ENCODE measurements at places on chromosomes 1 and 21.

DNA sequence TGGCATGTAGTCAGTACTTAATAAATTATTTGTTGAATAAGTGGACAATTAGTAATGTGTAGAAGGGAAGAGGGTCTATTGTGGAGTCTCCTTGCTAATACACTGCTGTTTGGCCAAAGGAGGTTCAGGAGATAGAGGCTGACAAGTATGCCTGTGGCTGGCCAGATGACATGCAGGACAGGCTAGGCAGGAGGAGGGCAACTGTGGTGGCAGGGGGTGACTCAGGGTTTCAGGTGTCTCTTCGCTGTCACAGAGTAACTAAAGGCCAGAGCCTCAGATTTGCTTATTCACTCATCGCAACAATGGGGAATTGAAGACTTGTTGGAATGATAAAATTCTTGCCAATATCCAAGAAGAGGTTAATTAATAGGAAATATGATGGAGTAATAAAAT lies 33.1 kb downstream of the THRAP3 start:
- DNase-seq: no peak

- no peak for DNase-seq
Observed at GRCh38 chr1:222767152-222767571, 30.2 kb downstream of the FAM177B start.

- no peak for DNase-seq
Observed at GRCh38 chr1:26697978-26698849, 2.4 kb downstream of the ARID1A start.

GRCh38 chr1:197902454-197903195 lies at the start of gene C1orf53:
Gene C1orf53, plus strand, starts transcription at chr1:197902630. Its CDS starts 20 bp downstream, at chr1:197902650.
- peak; percentile 62 for DNase-seq

DNA sequence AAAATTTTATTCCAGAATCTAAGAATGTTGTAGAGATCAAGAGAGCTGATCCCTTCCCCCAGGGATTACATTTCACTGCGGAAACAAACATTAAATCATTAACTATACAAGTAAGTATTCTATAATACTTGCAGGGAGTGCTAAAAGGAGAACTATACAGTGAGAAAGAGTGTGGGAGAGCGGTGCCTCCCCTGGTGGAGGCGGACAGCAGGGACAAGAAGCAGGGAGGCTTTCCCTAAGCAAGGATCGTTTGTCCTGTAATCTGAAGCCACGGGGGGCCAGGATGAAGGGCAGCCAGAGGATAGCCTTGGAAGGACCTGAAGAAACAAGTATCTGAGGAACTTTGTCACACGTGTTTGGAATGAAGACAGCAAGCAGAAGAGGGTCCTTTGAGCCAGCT lies 40.1 kb downstream of the SLC9C2 start:
- DNase-seq: no peak

- DNase-seq: no peak
Observed at GRCh38 chr1:156623946-156624813, 5.0 kb downstream of the HAPLN2 start.

GRCh38 chr1:232306269-232306961 lies 323.5 kb downstream of the SIPA1L2 start:
- no peak for DNase-seq

GRCh38 chr1:169753549-169753948 lies 19.7 kb upstream of the SELE start:
- DNase-seq: no peak

DNA sequence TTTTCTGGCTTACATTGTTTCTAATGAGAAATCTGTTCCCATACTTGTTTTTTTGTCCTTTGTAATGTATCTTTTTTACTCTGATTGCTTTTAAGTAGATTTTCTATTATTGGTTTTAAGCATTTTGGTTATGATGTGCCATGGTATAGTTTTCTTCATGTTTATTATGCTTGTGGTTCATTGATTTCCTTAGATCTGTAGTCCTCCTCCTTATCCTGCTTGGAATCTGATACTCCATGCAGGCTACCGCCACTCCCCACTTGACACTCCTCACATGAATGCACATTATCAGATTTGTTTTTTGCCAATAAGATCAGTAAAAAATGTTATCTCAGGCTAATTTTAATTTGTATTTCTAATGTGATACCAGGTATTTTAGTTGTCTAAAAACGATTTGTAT lies 20.8 kb downstream of the UROD start:
- no peak for DNase-seq

GRCh38 chr1:150895618-150896017 lies 8.7 kb downstream of the CTXND2 start:
- DNase-seq: no peak

DNA sequence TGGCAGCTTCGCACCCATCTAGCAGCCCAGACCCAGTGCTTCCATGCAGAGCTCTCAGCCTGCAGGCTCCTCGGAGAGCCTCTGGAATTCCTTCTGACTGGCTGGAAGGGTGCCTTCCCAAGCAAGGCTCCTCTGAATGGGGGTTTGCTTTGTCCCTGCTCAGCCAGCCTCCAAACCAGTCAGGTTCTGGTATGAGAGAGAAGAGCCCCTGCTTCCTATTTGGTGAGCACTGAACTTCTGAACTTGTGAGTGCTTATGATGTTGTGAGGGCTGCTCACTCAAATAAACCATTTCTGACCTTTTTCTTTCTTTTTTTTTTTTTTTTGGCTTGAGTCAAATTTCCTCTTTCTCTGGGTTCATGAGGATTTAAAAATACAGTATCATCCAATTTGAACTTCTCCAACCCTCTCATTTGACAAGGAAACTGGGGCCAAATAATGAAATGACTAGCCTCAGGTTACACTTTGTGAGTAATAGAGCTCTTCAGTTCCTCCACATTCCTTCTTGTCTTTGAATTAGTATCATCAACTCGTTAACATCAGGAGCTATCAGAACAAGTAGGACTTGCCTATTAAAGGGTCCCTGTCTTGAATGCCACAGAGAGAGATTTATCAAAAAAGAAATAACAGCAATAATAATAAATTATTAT lies 39.6 kb downstream of the GFI1 start:
- no peak for DNase-seq

DNA sequence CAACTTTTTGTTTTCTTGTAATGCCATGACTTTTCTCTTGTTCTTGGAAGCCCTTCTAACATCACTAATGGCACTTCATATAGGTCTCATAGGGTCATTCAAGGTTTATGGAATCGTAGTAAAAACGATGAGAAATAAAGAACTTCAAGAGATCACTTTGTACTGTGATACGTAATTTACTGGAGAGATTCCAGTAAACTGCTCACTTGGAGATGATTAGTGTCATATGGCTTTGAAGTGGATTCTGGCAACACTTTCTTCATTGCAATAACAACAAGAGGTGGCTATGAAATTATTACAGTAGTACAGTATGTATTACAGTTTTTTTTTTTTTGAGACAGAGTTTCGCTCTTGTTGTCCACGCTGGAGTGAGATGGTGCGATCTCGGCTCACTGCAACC lies 103.4 kb downstream of the RUSC1 start:
- DNase-seq: no peak

DNA sequence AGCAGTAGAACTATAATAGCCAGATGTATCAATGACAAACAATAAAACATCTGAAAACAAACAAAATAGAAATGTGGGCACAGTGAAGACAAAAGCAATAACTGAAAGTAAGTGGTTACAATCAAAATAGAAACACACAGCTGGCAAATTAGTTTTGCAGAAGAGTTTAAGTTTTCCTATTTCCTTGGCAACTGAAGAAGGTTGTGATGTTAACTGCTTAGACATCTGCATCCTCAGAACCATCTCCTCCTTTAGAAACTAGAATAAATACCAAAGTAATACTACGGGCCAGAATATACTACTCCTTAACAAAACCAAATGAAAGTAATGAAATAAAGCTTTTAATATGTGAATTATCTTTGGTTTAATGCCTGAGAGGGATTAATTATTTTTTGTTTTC lies 605.5 kb downstream of the LTN1 start:
- no peak for DNase-seq

DNA sequence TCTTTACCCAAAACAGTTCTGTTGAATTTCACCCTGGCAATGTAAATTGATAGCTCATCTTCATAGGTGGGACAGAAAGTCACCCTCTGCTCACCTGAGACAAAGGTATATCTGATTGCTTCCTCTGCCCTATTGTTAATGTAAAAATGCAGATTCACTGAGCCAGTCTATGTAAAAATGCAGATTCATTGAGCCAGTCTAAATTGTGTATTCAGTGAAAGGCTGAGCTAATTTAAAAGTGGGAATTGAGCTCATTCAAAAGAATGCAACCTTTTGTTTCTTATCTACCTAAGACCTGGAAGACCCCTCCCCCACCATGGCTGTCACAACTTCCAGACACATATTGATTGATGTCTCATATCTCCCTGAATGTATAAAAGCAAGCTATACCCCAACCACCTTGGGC lies 4.8 kb upstream of the MYSM1 start:
- no peak for DNase-seq

GRCh38 chr21:42793774-42794173 lies 85.6 kb downstream of the WDR4 start:
- no peak for DNase-seq

DNA sequence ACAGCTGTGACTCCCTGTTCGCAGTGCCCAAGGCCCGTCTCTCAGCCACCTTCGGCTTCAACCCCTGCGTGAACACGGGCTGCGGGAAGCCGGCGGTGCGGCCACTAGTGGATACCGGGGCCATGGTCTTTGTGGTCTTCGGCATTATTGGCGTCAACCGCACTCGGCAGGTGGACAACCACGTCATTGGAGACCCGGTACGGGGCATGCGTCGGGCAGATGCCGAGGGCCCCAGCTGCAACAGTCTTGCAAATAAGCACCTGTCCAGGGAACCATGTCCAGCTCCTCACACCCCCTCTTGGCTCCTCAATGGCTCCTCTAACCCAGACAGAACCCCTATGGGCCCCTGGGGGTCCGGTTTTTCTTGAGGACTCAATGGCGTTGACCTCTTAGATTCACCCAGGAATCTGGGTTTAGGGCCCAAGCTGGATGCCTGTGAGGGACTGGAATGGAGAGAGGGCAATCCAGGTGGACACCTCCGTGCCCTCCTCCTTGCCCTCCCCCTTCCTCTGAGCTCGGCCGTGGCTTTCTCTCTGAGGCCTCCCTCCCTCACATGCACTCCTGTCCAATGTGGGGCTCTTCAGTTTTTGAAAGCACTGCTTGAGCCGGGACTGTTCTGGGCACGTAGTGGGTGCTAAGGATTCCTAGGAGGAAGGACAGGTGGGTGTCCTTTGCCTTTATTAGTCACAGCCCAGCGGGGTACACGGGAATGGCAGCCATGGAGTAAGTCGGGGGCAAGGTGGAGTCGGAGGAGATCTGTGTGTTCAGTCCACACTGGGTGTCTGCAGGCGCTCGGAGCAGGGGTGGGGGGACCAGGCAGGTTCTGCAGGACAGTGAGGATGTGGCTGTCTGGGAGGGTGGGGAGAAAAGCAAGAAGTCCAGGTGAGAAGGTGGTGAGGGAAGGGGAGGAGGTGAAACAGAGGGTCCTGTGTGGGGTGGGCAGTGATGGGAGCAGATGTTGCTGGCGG lies 51.1 kb downstream of the DISP3 start:
- DNase-seq: no peak

DNA sequence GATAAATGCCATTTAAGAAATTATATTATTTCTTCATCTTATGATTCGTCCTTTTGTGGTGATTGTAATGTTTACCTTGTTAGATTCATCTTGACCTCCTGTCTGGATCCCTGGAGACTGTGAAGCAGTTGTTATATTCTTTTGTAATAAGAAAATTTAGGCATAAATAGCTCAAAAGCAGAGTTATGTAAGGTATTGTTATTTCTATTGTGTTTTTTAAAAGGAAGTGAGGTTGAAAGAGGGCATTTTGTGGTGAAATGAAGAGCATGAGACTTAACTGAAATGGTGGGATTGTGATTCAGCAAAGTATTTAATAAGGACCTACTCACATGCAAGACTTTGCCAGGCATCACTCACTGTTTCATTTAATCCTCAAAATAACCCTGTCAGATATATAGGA lies 104.0 kb downstream of the PDE4B start:
- DNase-seq: no peak

GRCh38 chr1:30316056-30316455 lies 407.3 kb downstream of the MATN1 start:
- no peak for DNase-seq

GRCh38 chr21:34266351-34266750 lies 97.5 kb upstream of the KCNE2 start:
- DNase-seq: no peak

DNA sequence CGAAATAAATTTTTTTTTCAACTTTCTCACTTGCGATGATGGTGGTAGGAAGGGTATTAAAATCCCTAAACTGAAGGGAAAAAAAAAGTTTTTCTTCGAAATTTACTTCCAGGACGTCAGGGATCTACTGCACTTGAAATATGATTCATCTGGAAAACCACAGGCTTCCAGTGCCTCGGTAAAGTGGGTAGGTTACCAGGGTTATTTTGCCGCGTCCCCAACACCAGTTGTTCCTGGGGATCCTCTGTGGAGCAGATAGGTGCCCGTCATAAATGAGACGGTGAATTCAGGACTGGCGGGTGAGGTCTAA lies 773 bp downstream of the RABIF start:
- no peak for DNase-seq

GRCh38 chr1:201895913-201896807 lies 7.5 kb downstream of the SHISA4 start:
- peak; percentile 52 for DNase-seq

DNA sequence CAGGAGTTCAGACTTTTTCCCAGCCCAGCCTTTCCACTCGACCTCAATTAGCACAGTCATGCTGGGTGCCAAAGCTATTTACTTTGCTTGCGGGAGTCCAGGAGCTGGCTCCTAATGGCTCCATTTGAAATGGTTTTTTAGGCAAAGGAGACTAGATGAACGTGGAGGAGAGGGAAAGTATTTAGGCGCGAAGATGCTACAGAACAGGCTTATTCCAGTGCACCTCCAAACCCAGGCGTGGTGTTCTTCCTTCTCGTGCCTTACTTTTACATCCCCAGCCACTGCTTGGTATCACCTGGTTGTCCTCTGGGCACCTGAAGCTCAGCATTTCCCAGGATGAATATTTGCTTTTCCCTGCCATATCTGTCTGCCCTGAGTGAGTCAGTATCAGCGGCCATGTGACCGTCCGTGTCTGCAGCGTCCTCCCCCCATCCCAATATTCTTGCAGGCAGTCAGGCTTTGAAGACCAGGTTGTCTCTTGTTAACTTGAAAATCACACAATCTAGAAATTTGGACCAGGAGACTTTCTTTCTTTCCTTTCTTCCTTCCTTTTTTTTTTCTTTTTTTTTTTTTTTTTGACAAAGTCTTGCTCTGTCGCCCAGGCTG lies 198.5 kb downstream of the DYRK1A start:
- no peak for DNase-seq

GRCh38 chr1:232378266-232379062 lies 251.5 kb downstream of the SIPA1L2 start:
- DNase-seq: no peak

GRCh38 chr21:33368124-33368523 lies 35.1 kb upstream of the IFNGR2 start:
- no peak for DNase-seq
